ENCODE measurements at places on chromosomes 7 and 10. TPM values are rescaled to one million over a fixed set of nuclear protein-coding genes. Genes with fewer than 3 reads are reported as not detected.

DNA sequence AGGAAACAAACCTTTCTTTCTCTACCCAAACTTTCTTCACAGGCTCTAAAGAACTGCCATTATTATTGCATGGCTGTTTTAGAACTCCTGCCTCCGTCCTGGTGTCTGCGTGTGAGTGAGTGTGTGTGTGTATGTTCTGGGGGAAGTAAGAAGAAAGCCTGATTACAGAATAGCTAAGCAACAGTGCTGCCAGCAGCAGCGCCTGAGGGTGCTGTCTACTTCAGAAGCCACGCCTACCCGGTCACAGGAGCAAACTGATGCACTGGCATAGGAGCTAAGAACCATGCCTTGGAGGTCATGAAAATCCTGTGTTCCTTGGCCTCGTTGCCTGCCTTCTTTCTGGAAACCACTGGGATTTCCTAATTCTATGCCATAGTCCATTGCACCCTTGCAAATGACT lies 25.2 kb downstream of the LIPK start:
- H3K4me3 ChIP-seq: no peak overlapping the region
- H3K27me3 ChIP-seq: peaks cover 20% of the 10 kb centered on the region
- H3K36me3 ChIP-seq: no peaks in the 10 kb centered on the region
- H3K4me1 ChIP-seq: no peaks in the 10 kb centered on the region
- DNase-seq: no peak

GRCh38 chr7:112125250-112125649 lies 80.9 kb downstream of the DOCK4 start:
- H3K4me1 ChIP-seq: no peaks in the 10 kb centered on the region
- DNase-seq: no peak
- H3K36me3 ChIP-seq: no peaks in the 10 kb centered on the region
- no peaks in the 10 kb centered on the region for H3K27me3 ChIP-seq
- H3K4me3 ChIP-seq: no peak overlapping the region
- no peak overlapping the region for H3K27ac ChIP-seq

VWDE gene
- total RNA-seq: 2.7 TPM

PCLO gene
- 0.22 TPM for total RNA-seq

EVX1 gene
- not detected for total RNA-seq

Measured in activated T-cell treated with anti-CD3 and anti-CD28 coated beads, Interleukin-2, amount 50 U/mL, for 72 hours (primary cell).